ENCODE measurements at places on chromosomes 6 and 20.

GRCh38 chr6:34496103-34496685 lies 30.3 kb downstream of the PACSIN1 start:
- no peak for DNase-seq

- no peak for DNase-seq
Measured at GRCh38 chr6:134928151-134928900, 21.6 kb downstream of the ALDH8A1 start.

- no peak for DNase-seq
Measured at GRCh38 chr6:48597951-48598350, 487.0 kb upstream of the PTCHD4 start.

- DNase-seq: peak; percentile 75
Measured at GRCh38 chr20:7926767-7927166, 13.5 kb downstream of the HAO1 start.

GRCh38 chr20:45097485-45098102 lies 3.3 kb downstream of the KCNS1 start:
- peak; percentile 60 for DNase-seq

DNA sequence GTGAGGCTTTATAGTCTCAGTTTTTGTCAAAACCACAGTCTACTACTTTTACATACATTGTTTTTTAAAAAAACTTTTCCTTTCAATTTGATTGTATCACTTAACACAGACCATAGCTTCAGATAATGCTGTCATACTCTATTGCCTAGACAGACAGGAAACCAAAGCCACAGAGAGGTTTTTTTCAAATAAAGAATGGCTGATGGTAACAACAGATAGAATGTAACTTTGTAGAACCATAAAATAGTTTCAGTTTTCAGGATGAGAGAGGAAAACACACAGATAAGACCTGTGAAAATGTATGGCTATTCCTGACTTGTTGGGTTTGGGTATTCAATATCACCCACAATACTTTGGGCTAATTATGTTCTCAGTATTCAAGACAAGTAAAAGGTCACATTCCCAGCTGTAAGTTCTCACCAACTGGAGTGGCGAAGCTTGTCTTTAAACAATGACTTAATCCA lies 94.0 kb downstream of the ADGRG6 start:
- peak; percentile 94 for DNase-seq
